ENCODE measurements at places on chromosomes 7 and 10.
A peak's percentile ranks its signal among the peaks of the same experiment; 100 is the strongest.

GRCh38 chr10:116029826-116030225 is 243.2 kb downstream of the GFRA1 start:
- no peak for DNase-seq

- no peak for DNase-seq
Measured at GRCh38 chr10:81065474-81065873, 527.8 kb downstream of the SH2D4B start.

DNA sequence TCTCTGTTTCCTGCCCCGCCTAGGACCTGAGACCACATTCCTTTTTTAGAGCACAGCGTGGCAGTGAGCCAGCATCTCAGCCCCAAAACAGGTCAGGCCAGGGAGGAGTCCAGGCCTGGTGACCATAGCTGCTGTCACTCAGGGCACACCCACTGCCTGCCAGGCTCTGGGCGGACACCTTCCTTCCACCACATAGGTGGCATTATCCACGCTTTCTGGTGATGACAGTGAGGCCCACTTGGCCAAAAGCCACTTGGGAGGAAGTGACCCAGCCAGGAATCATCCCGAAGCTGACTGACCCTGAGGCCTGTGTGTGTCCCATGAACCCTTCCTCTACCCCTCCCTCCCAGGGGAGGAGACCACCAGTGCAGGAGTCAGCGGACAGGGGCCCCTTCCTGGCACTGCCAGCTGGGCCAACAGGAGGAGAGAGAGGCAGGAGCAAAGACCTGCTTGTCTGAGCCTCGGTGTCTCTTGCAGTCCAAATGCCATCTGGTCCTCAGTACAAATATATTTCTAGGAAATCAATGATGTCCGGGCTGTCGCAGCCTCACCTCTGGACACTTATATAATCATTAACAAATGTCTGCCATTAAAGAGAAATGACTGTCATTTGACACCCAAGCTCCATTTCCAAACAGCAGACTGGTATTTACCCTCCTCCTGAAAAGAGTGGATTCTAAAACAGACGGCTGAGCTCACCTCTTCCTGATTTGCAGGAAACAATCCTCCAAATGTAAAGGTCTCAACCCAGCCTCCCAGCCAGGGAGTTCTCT is 63.0 kb downstream of the ABRAXAS2 start:
- DNase-seq: no peak

DNA sequence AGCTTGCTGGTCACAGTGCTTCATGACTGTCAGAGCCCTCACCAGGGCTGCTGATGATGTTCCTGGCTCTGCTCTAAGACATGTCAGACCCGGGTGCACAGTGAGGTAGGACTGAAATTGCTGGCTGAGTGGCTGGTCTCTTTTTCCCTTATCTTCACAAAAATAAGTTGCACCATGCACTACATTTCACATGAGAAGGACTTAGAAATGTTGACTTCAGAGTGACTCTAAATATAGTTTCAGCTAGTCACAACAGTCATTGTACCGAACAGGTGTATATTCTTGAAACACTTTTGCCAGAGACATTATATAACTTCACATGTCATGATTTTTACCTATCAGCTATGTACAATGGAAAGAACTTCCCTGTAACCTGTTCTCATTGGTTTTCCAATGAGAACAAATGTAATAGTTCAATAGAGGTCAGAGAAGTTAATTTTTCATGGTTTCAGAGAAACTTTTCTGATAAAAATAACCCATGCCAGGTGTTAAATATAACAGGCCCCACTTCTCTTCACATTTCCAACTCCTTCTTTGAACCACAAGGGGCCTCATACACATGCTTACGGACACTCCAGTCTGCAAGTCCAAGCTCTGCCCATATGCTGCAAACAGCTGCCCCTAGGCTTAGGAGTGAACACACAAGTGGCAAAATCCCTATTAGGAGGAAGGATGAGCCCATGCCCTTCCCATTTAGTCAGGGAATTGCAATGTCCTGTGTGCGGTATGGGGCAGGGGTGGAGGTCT is 115.6 kb downstream of the CDK6 start:
- DNase-seq: no peak

DNA sequence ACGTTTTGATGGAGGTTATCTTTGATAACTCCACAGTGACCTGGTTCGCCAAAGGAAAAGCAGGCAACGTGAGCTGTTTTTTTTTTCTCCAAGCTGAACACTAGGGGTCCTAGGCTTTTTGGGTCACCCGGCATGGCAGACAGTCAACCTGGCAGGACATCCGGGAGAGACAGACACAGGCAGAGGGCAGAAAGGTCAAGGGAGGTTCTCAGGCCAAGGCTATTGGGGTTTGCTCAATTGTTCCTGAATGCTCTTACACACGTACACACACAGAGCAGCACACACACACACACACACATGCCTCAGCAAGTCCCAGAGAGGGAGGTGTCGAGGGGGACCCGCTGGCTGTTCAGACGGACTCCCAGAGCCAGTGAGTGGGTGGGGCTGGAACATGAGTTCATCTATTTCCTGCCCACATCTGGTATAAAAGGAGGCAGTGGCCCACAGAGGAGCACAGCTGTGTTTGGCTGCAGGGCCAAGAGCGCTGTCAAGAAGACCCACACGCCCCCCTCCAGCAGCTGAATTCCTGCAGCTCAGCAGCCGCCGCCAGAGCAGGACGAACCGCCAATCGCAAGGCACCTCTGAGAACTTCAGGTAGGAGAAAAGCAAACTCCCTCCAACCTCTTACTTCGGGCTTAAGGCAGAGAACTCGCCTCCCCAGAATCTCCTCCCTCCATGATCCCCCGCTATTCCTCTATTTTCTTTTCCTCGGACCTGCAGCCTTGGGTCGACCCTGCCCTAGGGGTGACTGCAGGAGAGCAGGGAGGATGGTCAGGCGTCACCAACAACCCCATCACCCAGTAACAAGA is at the start of gene SERPINE1:
Gene SERPINE1, plus strand, starts transcription at position 454 of the 809 bp plus-strand sequence. CDS start 1,290 bp downstream, outside the sequence.
- no peak for DNase-seq

GRCh38 chr7:124515106-124515830 is 250.3 kb downstream of the GPR37 start:
- DNase-seq: peak; percentile 6

GRCh38 chr7:1839701-1840100 is 169.6 kb downstream of the ELFN1 start:
- no peak for DNase-seq
